ENCODE measurements at places on chromosomes 2 and 18.

DNA sequence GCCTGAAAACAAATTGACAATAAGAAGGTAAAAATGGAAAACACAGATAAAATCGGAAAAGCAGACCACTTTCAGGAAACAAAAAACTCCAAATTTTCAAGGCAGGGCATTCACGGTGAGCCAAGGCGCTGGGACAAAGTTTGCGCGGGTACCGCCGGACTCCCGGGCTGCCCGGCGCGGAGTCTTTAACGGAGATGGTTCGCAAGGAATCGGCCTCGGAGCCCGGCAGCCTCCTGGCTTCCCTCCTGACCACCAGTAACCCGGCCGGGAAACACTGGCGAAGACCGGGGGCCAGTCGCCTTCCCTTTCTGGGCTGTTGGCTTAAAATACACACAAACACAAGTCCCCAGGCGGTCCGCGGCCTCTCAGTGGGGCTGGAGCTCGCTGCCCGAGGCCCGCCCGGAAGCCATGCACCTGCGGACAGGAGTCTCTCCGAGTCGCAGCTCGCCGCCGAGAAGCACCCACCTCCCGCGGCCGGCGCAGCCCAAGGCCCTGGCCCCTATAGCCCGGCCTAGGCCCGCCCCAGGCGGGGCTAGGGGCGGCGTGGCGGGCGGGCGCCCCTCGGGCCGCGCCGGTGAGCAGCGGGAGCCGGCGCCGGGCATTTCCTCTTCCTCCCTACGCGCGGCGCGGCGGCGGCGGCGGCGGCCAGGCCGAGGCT, 622 bp upstream of the KCMF1 start:
- DNase-seq: peak; percentile 61

DNA sequence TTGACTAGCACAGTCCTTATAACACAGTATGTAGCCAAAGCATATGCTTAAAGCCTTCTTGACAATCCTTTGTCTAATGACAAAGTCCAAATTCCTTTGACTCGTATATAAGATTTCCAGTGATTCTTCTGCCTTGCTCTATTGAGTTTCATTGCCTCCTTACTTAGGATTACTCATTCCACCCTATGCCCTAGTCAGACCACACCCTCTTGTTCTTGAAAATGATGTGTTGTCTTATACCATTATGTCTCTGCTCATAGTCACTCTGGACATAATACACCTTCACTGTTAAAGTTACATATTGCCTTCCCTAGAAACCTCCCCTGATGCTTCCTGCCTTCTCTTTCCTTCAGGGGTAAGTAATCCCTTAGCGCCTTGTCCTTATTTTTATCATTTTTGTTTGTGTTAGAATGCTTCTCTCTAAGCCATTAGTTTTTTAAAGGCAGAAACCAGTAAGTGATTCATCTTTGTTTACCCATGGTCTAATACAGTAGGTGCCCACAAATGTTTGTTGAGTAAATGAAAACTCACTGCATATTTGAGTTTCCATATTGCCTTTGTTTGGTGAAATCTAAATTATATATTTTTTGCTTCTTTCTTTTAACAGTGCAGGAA, 19.3 kb downstream of the GPD2 start:
- no peak for DNase-seq

DNA sequence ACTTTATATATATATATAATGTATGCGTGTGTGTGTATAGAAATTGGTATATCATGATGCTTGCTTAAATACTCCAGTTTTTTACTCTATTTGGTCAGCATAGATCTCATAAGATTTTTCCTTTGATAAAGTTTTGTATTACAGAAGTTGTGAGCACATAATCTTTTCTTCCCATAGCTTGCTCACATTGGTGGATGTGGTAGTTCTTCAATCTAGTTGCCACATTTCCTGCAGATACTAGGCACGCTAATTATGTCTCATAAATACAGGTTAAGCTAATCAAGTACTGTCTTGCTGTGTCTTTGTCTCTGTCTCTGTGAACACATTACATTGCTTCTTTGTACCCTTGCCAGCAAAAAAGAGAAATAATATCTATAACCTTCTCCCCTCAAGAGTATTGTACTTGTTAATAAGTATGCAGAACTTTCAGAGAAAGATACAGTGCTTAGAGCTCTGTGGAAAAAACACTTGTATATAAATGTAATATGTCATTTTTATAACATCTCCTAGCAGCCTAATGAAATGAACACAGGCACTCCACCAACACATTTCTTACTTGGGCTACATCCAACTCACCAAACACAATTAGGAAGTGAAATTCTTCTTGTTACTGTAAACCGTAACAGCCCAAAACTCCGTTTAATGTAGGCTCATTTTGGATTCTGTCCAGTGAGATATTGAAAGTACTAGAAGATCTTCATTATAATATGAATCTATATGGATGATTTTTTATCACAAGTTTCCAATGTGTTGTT, 306.7 kb upstream of the SLC8A1 start:
- DNase-seq: no peak

GRCh38 chr2:226118471-226119429, 680.9 kb downstream of the IRS1 start:
- DNase-seq: no peak

GRCh38 chr2:113878743-113879142, 11.1 kb upstream of the ACTR3 start:
- DNase-seq: no peak
